ENCODE measurements at places on chromosomes 1 and 21.

GRCh38 chr1:205440476-205441317 is 15.1 kb downstream of the BLACAT1 start:
- DNase-seq, result peak; percentile 77

DNA sequence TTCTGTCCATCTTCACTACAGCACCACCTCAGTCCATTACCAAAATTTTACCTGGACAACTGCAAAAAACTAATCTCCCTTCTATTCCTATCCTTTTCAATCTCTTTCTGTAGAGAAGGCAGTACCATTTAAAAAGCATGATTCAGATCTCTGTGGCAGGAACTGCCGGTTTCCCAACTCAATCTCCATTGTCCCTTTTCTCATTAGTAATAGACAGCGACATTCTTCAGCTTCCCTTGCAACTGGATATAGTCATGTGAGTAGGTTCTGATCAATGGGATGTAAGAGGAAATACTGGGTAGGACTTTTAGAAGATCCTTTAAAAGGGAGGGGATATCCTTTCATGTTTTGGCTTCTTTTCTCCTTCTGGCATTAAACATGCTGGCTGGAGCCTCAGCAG is 74.9 kb downstream of the ADCY10 start:
- DNase-seq, result no peak

DNA sequence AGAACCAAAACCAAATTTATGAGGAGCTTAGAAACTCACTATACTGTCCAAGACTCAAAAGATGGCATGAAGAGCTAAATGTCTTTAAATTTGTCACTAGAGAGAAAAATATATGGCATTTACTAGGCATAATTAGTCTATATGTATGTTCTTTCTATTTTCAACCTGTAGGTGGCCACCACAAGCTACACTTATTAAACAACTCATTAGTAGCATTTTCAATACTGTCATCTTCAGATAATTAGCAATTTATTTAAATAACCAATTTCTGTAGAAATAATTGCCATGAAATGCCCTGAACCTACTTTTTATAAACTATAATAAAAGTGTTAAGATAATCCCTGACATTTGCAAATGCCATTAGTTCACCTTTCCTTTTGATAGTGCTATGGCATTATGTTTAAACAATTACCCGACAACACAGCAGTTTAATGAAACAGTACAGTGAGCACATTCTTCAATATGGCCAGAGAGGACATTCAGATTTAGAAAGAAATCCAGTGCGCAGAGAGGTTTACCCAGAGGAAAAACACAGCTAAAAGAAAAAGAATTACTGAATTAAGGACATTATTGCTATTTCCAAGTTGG is 522.5 kb downstream of the PTBP2 start:
- no peak for DNase-seq

- peak; percentile 72 for DNase-seq
Measured at GRCh38 chr1:205484985-205485967, 19.2 kb upstream of the CDK18 start.

- DNase-seq, result no peak
Measured at GRCh38 chr1:177517546-177517945, 346.8 kb downstream of the BRINP2 start.
